ENCODE measurements at places on chromosomes 11 and 22.

GRCh38 chr11:115710980-115711379 lies 206.8 kb upstream of the CADM1 start:
- DNase-seq: no peak

- no peak for DNase-seq
These were observed 33.8 kb downstream of the EHF start for GRCh38 chr11:34654483-34655334.

- no peak for DNase-seq
These were observed 3.9 kb upstream of the MYBPC3 start for GRCh38 chr11:47356129-47356997.

- DNase-seq: no peak
These were observed 18.4 kb downstream of the RTL6 start for GRCh38 chr22:44479662-44480061.

GRCh38 chr22:30665786-30666185 lies 1.9 kb downstream of the DUSP18 start:
- DNase-seq: no peak
